ENCODE measurements at places on chromosomes 5 and 9. TPM values are rescaled to one million over a fixed set of nuclear protein-coding genes. Genes with fewer than 3 reads are reported as not detected.

- no peak for DNase-seq
Observed at GRCh38 chr9:5721279-5722087, 92.6 kb downstream of the RIC1 start.

DNA sequence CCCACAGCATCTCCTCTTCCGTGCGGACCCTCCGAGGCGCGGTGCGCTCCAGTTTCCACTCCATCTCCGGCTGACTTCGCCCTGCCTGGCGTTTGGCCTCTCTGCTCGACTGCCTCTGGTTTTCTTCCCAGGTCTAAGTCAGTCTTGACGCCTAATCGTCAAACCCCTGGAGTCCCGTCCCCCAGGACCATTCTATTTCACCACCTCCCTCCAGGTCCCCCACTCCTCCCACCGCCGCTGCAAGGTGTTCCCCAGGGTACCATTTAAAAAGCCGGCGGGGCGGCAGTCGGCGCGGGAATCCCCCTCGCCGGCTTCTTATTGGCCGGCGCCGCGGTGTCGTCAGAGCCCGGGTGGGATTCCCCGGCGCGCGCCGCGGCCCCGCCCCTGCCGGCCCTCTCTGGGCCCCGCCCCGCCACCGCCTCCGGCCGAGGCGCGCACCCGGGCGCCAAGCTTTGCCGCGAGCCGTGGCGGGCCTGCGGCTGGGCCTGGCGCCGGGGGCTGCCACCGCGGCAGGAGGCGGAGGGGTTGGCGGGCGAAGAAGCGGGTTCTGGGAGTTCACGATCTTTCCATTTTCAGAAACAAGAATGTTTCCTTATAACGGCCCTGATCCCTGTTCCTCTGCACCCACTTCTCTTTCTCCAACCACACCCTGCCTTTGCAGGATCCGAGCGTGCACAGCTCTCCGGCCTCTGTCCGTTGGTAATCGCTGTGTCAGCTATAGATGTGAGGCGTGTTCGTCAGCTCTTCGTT lies at the start of gene CDC20B:
TSS of gene CDC20B (minus strand) at position 241 of the 750 bp plus-strand sequence. CDS start at position 64, 177 bp downstream.
- peak; percentile 79 for DNase-seq

- DNase-seq: no peak
Observed at GRCh38 chr5:88940713-88941112, 57.7 kb upstream of the MEF2C start.

DNA sequence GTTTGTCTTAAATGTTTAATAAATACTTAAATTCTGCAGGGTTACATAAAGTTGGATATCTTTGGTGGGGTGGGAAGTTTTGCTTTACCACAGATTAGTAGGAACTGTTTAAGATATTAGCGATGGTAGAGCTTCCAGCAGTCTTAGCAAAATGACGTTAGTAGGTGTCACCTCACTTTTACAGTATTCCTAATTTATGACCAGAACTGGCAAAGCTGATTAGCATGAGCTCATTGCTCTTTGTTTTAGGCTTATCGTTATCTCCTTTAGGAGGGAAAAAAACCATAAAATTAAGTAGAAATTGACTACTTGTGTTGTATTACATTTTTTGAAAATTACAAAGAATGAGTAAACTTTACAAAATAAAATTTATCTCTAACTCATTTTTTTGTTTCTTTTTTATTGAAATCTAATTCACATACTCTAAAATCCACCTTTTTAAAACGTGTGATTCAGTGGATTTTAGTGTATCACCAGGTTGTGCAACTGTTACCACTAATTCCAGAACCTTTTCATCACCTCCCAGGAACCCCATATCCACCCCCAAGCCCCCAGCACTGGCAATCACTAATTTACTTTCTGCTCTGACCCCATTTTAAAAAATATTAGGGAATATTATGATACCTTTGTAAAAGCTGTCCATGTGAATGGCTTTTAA lies 129.5 kb downstream of the TRIO start:
- no peak for DNase-seq

DNA sequence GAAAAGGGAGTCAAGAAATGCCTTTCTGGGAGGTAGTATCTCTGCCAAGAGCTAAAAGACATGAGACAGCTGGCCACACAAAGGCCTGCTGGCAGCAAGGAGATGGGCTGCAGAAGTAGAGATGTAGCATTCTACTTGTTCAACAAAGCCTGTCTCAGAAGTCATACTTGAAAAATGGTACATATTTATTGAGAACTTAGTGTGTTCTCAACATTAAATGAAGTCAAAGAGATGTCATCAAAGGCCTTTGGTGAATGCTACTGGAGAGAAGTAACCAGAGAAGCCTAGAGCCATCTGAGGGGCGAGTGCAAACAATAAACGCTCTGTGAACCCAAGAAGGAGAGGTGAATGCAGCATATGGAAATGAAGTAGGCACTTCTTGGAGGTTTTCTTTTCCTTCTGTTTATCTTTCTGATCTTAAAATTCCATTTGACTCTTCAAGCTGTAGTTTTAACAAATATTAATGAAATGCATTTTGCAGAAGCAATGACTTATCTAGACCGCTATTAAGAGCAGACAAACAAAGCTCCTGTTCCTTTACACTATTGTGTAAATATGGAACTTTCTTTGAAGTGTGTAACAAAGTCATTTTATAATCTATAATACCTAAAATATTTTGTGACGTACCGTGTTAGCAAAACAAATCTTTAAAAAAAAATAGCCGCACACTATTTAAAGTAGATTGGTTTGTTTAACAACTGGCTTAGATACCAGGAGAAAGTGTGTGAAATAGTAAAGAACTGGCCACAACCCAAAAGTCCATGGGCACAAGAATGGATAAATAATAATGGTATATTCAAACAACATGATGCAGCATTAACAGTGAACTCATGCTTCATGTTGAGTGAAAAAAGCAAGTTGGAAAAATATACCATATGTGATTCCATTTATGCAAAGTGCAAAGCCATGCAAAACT lies 70.2 kb downstream of the ZNF608 start:
- DNase-seq: peak; percentile 38

DNA sequence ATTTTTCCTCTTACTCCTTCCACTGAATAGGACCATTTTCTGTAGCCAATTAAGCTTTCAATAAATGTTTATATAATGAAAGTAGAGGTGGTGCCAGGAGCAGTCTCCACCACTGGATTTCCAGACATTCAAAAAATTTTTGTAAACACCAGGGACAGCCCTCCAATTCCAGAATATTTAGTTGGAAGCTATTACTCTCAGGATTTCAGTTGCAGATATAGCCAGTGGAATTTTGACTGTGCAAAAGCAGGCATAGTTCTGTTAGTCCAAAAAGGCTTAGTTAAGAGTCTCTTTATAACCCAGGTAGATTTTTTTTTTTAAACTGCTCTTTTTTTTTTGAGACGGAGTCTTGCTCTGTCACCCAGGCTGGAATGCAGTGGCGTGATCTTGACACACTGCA lies 138.1 kb upstream of the DMRT1 start:
- DNase-seq: no peak

- peak; percentile 12 for DNase-seq
Observed at GRCh38 chr9:119289740-119290433, 79.3 kb downstream of the BRINP1 start.

DNA sequence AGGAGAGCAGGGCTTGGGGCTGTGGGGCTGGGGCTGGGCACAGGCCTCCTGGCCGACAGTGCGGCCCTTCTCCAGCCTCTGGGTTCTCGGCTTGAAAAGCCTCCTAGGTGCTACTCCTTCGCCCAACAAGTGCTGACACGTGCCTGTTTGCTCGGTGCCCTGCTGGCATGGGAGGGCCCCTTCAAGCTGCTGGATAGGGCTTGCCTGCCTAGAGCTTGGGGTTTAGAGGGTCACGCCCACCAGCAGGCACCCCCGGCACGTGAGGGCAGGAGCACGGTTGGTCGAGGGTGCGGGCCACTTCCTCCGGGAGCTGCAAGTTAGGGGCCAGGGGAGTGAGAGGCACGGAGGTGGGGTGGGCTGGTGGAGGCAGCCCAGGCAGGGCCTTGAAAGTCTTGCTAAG lies 106.2 kb downstream of the RXRA start:
- no peak for DNase-seq

- DNase-seq: no peak
Observed at GRCh38 chr5:172177176-172177575, 10.8 kb downstream of the STK10 start.

- DNase-seq: no peak
Observed at GRCh38 chr9:27398982-27399653, 102.2 kb upstream of the EQTN start.

DNA sequence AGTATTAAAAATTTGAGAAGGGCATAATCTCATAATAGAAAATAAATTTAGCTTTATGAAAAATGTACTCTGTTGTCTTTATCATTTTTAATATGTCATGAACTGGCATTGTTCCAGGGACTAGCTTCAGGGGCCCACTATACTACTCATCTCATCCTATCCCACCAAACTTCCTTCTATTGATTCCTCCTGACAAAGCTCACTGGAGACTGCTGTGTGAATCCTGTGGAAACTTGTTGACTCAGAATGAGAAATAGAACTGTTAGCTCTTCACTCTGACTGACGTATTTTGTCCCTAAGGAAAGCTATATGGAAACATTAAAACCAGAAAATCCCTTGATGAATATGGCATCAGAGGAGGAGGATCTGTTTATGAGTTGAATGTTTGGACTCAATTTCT lies 29.8 kb upstream of the BNIP1 start:
- DNase-seq: no peak

GRCh38 chr5:162301356-162301755 lies 233.8 kb downstream of the GABRG2 start:
- DNase-seq: no peak

GRCh38 chr5:83487155-83487554 lies 15.6 kb downstream of the VCAN start:
- no peak for DNase-seq

DNA sequence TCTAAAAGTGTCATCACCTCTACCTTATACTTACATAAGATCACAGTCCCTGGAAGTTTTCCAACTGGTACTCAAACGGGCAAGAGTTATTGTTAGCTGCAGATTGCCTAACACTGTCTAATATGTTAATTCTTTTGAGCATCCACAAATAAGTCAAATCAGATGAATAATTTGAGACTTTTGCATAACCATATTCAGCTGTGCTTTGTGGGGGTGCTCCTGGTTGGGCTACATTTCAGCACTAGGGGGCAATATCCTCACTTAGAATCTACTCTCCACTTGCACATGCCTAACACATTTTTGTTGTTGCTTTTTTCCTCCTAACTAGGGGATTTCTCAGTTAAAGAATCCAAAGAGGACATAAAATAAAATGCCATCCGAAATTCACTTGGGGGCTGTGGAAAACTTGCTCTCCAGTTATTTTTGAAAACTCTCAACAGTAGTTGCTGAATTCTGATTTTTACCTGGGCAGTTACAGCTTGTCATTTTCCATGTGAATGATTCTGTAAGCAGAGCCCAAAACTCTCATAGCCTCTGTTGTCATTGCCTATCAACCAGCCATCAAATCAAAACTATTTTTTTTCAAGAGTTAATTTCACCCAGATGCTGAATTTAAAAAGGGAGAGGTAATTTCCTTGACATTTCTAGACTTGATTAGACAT lies 71.5 kb downstream of the TRIM36 start:
- peak; percentile 23 for DNase-seq

- no peak for DNase-seq
Observed at GRCh38 chr5:14415024-14415697, 166.4 kb upstream of the OTULINL start.

DNA sequence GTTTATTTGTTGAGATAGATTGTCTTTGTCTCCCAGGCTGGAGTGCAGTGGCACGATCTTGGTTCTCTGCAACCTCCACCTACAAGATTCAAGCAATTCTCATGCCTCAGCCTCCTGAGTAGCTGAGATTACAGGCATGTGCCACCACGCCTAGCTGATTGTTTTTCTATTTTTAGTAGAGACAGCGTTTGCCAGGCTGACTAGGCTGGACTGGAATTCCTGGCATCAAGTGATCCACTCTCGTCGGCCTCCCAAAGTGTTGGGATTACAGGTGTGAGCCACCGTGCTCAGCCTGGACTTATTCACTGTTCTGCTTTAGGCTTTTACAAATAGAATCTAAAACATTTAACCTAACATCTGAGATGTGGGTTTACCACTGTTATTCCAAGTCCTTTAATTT lies 91.3 kb downstream of the COMMD10 start:
- peak; percentile 20 for DNase-seq

DNA sequence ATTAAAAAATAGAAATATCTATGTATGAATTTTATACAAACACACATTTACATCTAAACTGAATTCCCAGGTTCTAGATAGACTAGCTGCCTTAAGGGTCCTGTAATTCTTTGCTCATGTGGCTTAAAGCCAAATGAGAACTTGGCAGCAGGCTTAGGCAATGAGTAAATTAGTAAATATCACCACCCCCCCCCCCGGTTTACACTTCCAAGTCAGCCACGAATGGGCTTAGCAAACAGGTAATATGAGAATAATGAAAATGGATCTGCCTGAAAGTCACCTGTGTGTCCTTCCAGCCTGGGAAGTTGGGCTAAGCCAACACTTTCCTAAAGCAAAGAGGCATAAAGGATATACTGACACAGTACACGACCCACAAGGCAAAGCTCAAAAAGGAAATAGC lies 108.6 kb downstream of the KLHL3 start:
- no peak for DNase-seq

- DNase-seq: no peak
Observed at GRCh38 chr9:91221332-91221731, 140.4 kb downstream of the AUH start.

- DNase-seq: no peak
Observed at GRCh38 chr9:86807367-86807976, 139.8 kb downstream of the GAS1 start.

DNA sequence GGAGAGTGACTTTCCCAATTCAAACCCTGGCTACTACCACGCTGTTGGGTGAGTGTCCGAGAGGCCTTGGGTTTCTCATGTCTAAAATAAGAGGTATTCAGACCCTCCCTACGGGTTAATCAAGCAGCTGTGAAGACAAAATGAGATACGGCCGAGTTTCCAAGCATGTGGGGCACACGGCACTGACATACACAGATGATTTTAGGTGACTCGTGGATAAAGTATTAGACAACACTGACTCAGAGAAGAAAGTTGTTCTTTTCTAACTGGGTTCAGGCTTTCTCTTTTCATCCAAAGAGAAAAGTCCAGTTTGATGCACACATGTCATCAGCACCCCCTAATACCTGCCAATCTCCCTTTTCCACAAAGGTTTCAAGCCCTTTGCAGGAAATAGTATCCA lies 15.6 kb downstream of the FOXI1 start:
- DNase-seq: peak; percentile 43

DNA sequence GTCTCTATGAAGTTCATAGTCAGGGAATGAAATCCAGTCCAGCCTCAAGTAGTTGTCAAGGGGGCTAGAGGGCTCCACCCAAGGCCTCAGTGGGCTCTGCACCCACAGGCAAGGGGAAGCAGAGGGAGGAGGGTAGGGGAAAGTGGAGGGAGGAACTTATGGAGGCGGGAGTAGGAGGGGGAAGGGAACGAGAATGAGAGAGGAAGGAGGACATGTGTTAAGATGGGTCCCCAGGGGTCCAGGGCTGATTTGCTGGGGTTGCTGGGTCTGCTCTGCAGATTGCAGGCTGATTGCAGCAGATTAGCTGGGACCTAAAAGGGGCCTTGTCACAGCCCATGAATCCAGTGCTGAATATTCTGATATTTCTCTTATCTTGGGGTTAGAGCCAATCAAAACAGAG lies 166.9 kb upstream of the IL12B start:
- DNase-seq: no peak

GRCh38 chr5:117262572-117263131 lies 688.0 kb upstream of the SEMA6A start:
- DNase-seq: no peak

GRCh38 chr5:157718519-157718918 lies 12.7 kb upstream of the THG1L start:
- DNase-seq: no peak

The SNCB gene
- not detected for total RNA-seq

The MEGF10 gene
- total RNA-seq: not detected

The SMIM32 gene
- total RNA-seq: not detected

The PKD2L2 gene
- total RNA-seq: not detected

The SFXN1 gene
- total RNA-seq: 190 TPM

The TMEM203 gene
- total RNA-seq: 33.5 TPM

The FYB1 gene
- total RNA-seq: not detected

The SLC25A2 gene
- total RNA-seq: not detected

The OR1Q1 gene
- total RNA-seq: not detected

The ZNF367 gene
- 25.8 TPM for total RNA-seq
